ENCODE measurements at places on chromosomes 1 and 21.

DNA sequence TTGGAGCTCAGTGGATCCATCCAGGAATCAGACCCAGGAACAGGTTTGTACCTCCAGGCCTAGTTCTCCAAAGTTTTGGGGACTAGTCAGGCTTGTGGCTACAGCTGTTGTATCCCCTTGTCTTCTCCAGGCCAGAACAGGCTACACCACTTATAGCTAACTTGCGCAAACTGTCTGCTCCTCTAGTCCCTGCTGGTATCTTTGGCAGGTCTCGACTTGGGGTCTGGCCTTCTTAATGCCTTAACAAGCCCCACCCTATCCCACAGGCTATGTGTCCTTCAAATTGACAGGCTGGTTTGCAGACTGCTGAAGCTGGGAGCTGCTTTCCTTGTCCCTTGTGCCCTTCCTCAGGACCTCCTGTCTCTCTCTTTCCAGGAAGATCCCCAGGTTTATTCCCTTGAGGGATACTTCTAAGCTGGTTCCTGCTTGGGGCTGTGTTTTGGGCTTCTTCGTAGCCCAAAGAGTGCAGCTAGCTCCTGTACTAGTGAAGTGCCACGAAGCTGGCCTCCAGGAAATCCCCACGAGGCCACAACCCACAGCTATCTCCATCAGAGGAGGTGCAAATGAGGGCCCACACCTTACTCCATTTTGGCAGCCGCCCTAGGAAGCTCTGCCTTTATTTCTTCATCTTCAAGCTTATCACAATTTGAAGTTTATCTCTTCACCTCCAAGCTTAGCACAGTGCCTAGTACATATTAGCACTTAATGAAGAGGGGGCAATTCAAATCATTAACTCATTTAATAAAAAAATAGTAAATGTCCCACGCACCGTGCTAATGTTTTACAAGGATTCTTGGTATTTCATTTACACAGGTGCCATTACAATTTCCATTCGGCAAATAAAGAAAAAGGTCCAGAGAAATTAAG is 683 bp upstream of the DMAP1 start:
- DNase-seq, result no peak

DNA sequence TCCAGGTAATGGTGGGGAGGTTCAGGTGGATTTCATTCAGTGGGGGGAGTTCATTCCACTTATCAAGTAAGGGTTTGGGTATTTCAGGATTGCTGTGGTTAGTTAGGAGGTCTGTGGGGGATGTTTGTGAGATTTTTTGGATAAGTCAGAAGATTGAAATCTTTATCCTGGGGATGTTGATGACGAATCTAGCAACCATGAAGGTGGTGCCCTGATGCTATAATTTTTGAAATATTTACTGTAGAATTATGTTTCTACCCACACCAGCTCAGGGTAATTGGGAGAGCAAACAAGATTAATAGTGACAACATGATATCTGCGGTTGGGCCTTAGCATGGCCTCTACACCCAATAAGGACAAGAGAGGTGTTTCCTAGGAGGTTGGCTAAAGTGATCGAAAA is 28.3 kb downstream of the SUCO start:
- no peak for DNase-seq

DNA sequence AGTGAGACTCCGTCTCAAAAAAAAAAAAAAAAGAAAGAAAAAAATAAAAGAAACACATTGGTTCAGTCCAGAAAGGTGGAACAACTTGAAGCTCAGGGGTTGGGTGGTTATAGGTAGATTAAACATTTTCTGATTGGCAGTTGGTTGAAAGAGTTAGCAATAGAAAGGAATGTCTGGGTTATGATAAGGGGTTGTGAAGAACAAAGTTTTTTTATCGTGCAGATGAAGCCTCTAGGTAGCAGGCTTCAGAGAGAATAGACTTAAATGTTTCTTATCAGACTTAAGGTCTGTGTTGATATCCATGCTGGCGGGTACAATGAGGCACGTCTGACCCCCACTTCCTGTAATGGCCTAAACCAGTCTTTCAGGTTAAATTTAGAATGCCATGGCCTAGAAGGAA is 45.0 kb upstream of the PDE9A start:
- no peak for DNase-seq

GRCh38 chr1:224651188-224651587 is 35.1 kb downstream of the CNIH3 start:
- no peak for DNase-seq

DNA sequence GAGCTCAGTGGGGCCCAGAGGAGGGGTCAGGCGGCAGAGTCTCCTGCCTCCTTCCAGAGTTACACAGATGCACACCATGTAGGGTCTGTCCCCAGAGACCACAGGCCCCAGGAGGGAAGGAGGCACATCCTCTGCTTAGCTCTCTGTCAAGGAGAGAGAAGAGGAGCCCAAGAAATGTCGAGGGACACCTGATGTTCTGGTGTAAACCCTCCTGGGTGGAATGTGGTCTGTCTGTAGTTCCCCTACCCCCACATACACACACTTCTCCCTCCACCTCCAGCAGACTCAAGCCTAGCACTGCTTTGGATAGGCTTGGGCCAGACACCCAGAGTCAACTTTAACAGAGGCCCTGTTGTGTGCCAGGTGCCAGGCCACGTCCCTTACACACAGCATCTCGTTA is 34.2 kb downstream of the KIF21B start:
- no peak for DNase-seq

DNA sequence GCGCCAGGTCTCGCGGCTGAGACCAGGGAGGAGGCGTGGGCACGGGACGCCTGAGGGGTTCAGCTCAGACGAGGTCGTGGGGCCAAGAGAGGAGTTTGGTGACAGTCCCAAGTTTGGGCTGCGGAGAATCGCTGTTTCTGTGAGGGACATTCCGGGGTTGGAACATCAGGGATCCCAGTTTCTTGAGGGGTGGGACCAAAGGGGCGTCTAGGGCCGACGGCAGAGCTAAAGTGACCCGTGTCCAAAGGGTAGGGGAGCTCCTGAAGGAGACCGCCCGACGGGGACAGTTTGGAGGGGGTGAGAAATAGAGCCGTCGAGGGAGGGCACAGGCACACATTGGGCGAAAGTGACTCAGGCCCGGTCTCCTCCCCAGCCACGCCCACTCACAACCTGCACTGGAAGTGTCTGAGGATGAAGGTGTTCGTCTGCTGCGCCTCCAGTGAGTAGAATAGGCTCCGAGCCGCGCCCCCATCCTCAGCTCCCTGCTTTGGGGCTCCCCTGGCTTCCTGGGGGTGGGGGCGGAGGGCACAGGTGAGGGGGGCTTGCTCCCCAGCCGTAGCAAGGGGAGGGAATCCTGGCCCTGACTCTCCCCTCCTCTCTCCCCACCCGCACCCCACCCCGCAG is 7.0 kb downstream of the EFNA3 start:
- peak; percentile 49 for DNase-seq

- DNase-seq, result no peak
These were observed 142.4 kb downstream of the MACF1 start for GRCh38 chr1:39346872-39347271.

- no peak for DNase-seq
These were observed 58.5 kb upstream of the LRRC53 start for GRCh38 chr1:74570797-74571492.

DNA sequence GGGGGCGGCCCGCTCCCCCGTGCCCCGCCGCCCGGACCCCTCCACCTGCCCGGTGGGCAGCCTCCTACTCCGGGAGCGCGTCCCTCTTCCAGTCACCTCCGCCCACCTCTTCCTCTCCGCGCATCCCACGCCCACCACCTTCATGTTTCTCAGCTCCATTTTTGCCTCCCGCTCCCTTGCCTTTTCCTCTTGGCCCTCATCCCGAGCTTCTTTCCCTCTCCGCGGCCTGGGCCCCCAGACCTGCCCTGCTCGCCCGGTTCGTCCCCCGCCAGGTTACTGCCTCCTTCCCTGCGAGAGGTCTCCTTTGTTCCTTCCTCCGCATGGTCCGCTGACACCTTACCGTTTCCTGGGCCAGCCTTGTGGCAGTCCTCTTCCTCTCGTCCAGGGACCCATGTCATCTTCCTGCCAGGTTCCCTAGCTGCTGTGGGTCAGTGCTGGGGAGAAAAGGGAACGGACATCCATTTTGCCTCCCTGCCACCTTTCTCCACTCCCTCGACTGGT is 563 bp downstream of the QSOX1 start:
- no peak for DNase-seq

GRCh38 chr1:63200676-63201075 is 121.7 kb upstream of the FOXD3 start:
- no peak for DNase-seq
